ENCODE measurements at places on chromosomes 4 and X.

DNA sequence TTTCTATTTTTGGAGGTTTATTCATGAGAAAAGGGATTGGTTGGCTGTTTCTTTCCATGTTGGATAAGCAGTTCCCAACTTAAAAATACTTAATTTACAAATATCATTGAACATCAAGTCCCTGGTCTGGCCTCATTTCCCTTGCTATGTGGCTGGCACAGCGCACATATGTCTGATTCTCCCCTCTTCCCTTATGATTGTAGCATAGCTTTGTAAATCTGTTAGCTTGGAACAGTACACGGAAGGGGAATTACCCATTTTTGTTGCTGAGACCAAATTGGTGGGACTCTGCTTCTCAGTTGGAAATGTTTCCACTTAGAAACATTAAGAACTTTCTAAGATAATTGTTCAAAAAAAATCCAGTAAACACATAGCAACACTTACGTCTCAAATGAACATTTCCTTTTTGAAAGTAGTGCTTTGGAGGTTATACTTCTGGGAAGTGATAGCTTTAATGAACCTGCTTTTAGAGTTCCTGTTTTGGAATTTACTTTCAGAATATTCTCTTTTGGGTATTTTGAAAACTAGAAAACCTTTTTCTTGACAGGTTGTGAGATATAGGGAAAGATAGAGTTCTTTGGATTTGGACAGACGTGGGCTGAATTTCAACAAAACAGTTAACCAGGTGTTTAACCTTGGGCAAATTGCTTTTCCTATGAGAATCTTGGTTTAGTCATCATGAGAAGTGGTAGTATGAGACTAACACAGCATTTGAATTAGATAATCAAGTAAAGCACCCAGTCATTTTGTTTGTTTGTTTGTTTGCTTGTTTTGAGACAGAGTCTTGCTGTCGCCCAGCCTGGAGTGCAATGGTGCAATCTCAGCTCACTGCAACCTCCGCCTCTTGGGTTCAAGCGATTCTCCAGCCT lies 47.3 kb downstream of the STIM2 start:
- no peak for DNase-seq

- DNase-seq, result peak; percentile 39
Observed at GRCh38 chrX:76279007-76279406, 106.1 kb downstream of the PBDC1 start.

DNA sequence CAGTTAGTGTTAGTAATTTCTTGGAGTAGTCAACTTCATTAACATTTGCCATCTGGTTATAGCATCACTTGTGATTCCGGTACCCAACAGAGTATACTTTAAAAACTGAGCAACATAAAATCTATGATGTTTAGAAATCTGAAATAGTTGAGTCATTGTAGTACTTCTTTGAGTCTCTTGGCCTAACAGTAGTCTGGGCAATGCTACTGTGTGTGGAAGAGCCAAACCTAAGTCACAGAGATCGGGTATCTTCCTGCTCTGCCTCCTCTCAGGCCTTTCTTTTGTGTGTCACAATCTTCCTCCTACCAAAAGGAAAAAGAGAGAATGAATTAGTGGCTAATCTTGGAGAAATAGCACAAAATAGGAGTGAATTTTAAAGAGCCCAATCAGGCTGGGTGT lies 25.5 kb downstream of the DCUN1D4 start:
- no peak for DNase-seq

GRCh38 chr4:7356667-7357310 lies 77.9 kb downstream of the PSAPL1 start:
- DNase-seq, result no peak
